ENCODE measurements at places on chromosomes 12 and 14.

GRCh38 chr12:112408621-112409020 lies 784 bp downstream of the RPL6 start:
- DNase-seq, result no peak

GRCh38 chr12:17949558-17950141 lies 140.3 kb downstream of the RERGL start:
- no peak for DNase-seq

- DNase-seq, result no peak
Observed at GRCh38 chr12:14601692-14602478, 34.2 kb upstream of the PLBD1 start.

- DNase-seq, result no peak
Observed at GRCh38 chr12:105547786-105548185, 217.3 kb downstream of the C12orf75 start.

- DNase-seq, result no peak
Observed at GRCh38 chr12:39405580-39405979, 37.3 kb downstream of the KIF21A start.

DNA sequence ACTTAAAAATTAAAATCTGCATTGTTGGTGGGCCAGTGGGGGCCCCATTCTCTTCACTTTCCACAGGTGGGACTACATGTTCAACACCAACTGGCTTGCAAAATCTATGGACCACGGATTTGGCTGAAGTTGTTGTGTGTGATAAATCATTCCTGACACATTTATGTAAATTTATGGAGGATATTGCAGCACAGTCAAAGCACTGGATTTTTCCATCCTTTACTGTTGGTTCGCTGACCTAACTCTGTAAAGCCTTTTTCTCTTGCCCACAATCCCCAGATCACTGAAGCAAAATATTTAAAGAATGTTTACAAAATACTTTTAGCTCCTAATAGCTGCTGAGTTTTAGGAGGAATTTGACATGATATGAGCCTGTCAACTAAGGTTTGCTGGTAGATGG lies 219.7 kb upstream of the PRICKLE1 start:
- DNase-seq, result no peak

DNA sequence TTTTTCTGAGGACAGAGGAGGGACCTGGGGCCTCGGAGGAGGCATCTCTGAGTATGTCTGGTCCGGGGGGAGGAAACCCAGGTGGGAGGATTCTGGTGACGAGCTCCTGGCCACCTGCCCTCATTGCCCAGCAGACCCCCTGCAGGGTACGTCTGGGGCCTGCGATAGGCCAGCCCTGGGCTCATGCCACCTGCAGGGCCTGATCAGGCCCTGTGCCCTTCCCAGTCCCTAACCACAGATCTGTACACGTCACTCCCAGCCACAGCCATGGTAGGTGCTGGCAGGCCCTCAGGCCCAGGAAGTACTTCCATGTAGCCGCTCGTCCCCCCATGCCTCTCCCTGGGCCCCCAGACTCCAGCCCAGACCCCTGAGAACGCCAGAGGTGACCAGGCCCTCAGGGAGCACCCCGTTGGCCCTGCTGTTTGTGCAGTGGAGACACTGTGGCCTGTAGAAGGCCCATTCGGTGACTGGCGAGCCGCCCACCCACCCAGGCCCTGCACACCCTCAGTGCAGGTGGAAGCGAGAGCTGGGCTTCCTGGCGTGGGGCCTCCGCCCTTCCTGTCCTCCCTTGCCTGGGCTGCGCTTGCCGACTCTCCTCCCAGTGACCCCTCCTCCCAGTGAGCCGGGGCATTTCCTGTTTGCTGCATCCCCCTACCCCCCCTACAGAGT lies 5.7 kb downstream of the INF2 start:
- DNase-seq, result peak; percentile 59

GRCh38 chr14:72291908-72292688 lies 359.9 kb downstream of the RGS6 start:
- peak; percentile 32 for DNase-seq

DNA sequence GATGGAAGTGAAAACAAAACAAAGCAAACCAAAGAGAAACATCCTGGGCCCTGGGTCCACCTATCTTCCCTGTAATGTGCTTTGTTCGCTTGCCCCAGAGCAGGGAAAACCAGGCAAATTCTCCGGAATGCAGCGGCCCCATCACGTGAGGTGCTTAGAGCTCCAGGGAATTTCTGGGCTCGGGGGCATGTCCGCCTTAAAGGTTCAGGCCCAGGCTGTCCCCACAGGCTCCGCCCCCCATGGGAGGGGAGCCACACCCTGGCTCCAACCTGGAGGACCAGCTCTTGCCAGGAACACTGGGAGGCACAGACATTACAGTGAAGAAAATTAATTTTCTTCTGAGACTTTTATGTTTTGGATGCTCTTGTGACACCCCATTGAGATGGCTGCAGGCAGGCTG lies 69.9 kb downstream of the RBM19 start:
- no peak for DNase-seq

- DNase-seq, result peak; percentile 11
Observed at GRCh38 chr14:58638231-58639197, 752 bp downstream of the DACT1 start.

GRCh38 chr14:95480109-95480886 lies 36.2 kb downstream of the SYNE3 start:
- no peak for DNase-seq

DNA sequence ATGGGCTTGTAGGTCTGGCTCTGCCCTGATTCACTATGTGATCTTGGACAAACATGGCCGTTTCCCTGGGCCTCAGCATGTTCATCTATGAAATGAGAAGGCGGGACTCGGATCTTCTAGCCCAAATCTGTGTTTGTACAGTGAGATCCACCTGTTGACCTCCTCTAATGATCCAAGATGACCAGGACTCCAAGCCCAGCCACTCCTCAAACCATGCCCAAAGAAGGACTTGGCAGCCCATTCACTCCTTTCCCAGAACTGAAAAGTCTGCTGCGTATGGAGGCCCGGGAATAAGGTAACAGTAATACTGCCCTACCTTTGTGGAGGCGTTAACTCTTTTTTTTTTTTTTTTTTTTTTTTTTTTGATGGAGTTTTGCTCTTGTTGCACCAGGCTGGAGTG lies 39.9 kb downstream of the APPL2 start:
- no peak for DNase-seq

DNA sequence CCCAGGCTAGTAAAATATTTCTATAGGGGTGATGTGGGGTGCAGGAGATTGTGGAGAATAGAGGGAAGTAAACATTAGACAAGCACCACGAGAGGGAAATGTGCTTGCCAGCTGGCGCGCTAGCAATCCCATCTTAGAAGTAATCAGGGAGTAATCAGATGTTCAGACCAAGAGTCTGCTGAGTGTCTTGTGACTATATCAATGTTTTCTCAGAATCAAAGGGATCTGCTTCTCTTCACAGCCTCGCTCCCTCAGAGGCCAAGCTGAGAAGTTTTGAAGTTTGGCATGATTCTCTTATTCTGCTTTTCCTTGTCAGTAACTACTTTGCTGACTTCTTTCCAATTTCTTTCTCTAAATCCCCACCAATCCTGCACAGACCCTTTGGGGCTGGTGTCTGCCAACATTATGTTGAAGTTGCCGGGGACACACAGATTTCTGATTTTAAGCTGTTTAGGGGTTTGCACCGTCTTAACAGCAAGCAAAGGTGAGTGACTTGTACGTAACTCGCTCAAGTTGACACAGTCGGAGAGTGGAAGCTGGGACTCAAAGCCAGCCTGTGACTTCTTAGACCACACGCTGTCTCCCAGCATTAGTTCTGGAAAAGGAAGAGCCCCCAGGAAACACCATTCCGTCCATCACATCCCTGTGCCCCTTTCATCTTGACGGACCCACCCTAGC lies 22.0 kb upstream of the TSPAN9 start:
- DNase-seq, result no peak

DNA sequence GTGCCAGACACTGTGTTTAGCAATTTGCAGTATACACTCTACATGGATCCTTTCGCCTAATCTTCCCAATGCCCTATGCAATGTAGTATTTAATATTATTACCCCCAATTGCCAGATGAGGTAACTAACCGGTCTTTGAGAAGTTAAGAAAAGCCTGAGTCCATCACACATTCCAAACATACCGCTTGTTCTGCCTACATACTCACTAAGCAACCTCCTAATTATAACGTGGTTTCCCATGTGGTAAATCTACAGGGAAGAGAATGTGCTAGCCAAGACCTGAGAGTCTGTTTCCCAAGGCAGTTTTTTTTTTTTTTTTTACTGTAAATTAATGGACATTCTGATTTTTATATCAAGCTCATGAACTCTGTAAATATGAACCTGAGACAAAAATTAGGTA lies 37.2 kb downstream of the ATP2B1 start:
- DNase-seq, result peak; percentile 63

DNA sequence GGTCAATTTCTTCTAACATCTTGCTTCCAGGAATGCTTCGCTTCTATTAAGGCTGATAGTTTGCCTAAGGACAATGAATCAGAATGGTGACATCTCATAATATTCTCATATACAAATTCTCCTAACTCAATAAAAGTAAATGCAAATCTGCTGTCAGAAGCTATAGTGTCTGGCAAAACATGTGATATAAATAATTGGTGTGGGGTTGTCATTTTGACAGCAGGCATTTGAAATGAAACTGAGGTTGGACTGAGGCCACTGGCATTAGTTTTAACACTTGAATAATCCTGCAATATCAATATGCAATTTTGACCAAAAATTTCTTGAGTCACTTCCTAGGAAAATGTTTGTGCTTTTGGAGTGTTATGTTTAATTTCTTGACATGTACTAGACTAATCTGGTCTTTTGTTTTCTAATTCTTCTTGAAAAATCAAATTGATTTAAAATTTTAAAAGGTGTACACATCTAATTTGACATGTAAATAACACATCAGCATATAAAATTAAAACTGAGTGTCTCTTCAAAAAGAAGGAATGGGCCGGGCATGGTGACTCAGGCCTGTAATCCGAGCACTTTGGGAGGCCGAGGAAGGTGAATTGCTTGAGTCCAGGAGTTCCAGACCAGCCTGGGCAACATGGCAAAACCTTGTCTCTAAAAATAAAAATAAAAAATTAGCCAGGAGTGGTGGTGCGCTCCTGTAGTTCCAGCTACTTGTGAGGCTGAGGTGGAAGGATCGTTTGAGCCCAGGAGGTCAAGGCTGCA lies 92.3 kb upstream of the BTG1 start:
- DNase-seq, result no peak

GRCh38 chr12:88559772-88560171 lies 20.5 kb downstream of the KITLG start:
- DNase-seq, result no peak

- peak; percentile 92 for DNase-seq
Observed at GRCh38 chr14:45249856-45250575, 3.0 kb downstream of the MIS18BP1 start.

- DNase-seq, result peak; percentile 75
Observed at GRCh38 chr14:99562856-99563748, 40.9 kb downstream of the CCDC85C start.

DNA sequence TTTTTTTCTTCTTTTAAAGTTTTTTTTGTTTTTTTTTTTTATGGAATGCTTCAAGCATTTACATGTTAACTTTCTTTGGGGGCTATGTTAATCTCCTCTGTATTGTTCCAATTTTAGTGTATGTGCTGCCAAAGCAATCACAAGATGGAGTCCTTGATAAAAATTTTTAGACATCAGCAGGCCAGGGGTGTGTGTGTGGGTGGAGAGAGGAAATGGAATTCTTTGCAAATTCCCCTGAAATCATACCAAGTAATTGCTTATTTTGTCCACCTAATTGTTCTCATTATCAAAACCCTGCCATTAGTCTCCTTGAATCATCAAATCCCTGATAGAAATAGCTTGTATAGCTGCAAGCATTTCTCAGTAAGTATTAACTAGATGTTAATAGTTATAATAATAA lies 21.7 kb downstream of the RNF212B start:
- no peak for DNase-seq

- no peak for DNase-seq
Observed at GRCh38 chr14:90455100-90455571, 58.3 kb downstream of the CALM1 start.

DNA sequence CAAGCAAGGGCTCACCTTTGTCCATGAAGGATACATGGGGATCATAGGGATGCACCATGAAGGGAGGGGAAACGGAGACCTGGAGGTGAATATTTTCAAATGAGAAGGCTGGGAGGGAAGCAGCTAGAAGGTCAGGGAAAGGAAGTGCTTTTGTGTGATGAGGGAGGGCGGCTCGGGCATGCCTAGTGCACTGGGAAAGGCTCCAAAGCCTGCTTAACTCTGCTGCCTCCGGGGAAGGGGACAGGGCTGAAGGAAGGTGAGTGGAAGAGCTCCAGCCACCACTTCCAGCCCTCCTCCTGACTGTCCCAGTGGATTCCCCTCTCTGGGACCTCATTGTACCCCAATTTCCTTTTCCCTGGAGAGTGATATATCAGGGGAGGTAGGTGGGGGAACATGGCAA lies 149.4 kb upstream of the PRMT8 start:
- no peak for DNase-seq

- peak; percentile 35 for DNase-seq
Observed at GRCh38 chr14:65170768-65171507, 68.6 kb upstream of the MAX start.

DNA sequence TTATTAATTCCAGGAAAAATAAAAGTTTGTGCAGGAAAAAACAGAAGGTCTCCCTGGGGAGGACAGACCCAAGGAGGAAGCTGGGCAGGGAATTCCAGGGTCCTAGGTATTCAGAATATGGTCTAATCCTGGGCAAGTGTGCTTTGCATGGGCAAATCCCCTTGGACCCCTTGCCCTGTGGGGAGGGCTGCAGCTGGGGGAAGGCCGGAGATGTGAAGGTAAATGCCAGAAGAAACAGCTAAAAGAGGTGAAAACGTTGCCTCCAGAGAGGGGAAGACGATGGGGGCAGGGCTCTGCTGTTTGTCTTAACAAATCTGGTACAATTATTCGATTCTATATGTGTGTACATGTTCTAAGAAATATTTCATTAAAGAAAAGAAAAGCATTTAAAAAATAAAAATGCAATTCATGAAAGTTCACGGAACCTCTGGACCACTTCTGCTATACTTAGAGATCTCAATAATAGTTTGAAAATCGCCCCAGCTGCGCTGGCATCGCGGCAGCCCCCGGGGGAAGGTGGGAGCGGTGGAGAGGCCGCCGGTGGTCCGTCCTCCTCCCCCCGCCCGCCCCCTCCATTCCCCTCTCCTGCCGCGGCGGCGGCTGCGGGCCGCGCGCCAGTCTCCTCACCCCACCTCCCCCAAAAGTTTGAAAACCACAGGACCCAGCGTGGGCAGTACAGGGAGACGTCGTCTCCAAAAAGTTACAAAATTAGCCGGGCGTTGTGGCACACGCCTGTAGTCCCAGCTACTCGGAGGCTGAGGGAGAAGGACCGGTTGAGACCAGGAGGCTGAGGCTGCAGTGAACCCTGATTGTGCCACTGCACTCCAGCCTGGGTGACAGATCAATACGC lies 1.5 kb upstream of the PRPF40B start:
- no peak for DNase-seq

DNA sequence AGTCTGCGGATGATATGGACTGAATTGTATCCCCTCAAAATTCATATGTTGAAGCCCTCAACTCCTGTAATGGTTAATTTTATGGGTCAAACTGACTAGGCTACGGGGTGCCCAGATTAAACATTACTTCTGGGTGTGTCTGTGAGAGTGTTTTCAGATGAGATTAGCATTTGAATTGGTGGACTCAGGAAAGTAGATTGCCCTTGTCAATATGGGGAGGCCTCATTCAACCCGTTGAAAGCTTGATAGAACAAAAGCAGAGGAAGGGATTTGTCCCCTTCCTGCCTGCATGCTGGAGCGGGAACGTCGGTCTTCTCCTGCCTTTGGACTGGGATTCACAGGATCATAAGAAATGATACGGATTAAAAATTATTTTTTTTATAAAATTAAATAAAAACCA lies 84.5 kb downstream of the BBS10 start:
- DNase-seq, result no peak
